Central memory CD8-positive, alpha-beta T cell (primary cell): ENCODE measurements at places on chromosomes 12 and 14.

GRCh38 chr12:112810235-112810917 lies 18.8 kb downstream of the RPH3A start:
- H3K4me1 ChIP-seq: peaks cover 7% of the 10 kb centered on the region
- H3K4me3 ChIP-seq: no peak overlapping the region
- no peak for DNase-seq
- no peak overlapping the region for H3K27ac ChIP-seq

DNA sequence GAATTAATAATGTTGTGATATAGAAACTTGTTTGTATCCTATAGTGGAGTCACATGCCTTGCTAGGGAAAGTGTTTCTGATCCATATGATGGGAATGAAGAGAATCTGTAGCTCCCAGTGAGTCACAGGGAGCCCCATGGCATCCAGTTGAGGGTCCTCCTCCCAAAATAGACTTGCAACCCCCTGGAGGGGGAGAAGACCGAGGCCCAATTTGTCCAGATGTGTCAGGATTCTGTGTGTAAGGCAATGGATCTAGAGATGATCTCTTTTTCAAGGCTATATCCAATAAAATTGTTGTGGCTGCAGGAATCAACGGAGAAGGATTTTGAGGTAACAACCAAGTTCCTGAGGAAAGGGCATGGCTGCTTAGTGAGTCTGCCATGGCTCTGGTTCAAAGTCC lies 121.8 kb downstream of the BCL11B start:
- no peaks in the 10 kb centered on the region for H3K36me3 ChIP-seq
- H3K4me1 ChIP-seq: no peaks in the 10 kb centered on the region
- no peak for DNase-seq
- H3K27ac ChIP-seq: no peak overlapping the region
- H3K27me3 ChIP-seq: no peaks in the 10 kb centered on the region

GRCh38 chr14:54503486-54503885 lies 6.2 kb upstream of the CGRRF1 start:
- no peaks in the 10 kb centered on the region for H3K4me1 ChIP-seq
- peaks cover 34% of the 10 kb centered on the region for H3K27me3 ChIP-seq
- no peak overlapping the region for H3K27ac ChIP-seq
- no peak overlapping the region for H3K4me3 ChIP-seq

DNA sequence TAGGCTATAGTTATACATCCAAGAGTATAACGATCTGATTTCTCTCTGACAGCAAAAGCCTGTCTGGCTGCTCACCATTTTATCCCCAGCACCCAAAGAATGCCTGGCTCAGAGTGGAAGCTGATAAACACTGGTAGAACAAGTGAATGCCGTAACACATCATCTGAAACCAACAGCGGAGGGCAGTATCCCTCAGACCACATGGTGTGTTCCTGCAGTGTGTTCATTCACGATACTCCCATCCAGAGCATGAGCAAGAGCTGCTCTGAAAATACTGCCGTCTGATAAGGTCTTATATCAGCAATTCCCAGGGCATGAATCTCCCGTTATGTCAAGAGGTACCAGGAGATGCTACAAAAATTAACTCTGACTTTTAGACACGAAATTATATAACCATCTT lies 95.9 kb downstream of the TTC7B start:
- no peaks in the 10 kb centered on the region for H3K27me3 ChIP-seq
- no peaks in the 10 kb centered on the region for H3K4me1 ChIP-seq
- no peak for DNase-seq
- no peak overlapping the region for H3K27ac ChIP-seq
- no peaks in the 10 kb centered on the region for H3K36me3 ChIP-seq

- H3K4me1 ChIP-seq: peaks cover 33% of the 10 kb centered on the region
- no peak for DNase-seq
- H3K36me3 ChIP-seq: peaks cover 11% of the 10 kb centered on the region
These were observed 9.1 kb upstream of the FBXL14 start for GRCh38 chr12:1603269-1603993.

- no peak overlapping the region for H3K27ac ChIP-seq
- H3K4me1 ChIP-seq: no peaks in the 10 kb centered on the region
- DNase-seq: no peak
- H3K4me3 ChIP-seq: no peak overlapping the region
- peaks cover 2% of the 10 kb centered on the region for H3K36me3 ChIP-seq
- H3K27me3 ChIP-seq: peaks cover 61% of the 10 kb centered on the region
These were observed 90.4 kb downstream of the SLC8A3 start for GRCh38 chr14:70098250-70098809.

DNA sequence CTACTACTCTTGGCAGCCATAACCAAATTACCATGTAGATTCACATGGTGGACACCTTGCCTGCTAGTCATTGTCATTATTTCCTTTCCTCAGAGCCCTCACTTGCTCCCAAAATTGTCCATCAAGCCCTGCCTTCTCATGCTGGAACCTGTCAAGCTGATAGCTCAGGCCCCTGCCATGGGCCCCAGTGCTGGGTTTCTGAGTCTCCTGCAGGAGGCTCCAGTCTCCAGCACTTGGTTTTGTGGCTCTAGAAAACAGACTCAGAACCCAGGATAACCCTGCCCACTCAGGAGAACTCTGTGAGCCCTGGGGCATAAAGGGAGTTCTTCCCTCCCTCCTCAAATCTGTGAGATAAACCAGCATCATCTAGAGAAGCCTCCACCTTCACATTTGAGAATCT lies 10.8 kb downstream of the KRT71 start:
- peaks cover 4% of the 10 kb centered on the region for H3K36me3 ChIP-seq
- H3K4me1 ChIP-seq: peaks cover 13% of the 10 kb centered on the region
- no peaks in the 10 kb centered on the region for H3K27me3 ChIP-seq
- no peak for DNase-seq
- H3K27ac ChIP-seq: no peak overlapping the region

DNA sequence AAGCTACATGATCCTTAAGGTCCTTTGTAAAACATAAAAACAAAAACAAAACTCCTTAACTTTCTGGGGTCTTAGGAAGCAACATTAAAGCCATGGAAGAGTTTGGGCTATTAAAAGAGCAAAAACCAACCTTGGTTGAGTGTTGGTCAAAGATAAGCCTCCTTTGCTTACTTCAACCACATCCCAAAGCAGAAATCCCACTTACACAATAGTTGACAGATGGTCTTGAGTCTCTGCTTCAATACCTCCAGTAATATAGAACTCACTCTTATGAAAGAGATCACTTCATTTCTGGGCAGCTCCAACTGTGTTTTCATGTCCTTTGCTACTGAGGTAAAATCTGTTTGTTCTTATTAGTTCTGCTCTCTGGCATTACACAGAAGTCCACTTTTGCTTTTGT lies 125.8 kb downstream of the SLC38A4 start:
- H3K4me1 ChIP-seq: no peaks in the 10 kb centered on the region
- no peak for DNase-seq
- no peak overlapping the region for H3K4me3 ChIP-seq
- peaks cover 34% of the 10 kb centered on the region for H3K27me3 ChIP-seq

DNA sequence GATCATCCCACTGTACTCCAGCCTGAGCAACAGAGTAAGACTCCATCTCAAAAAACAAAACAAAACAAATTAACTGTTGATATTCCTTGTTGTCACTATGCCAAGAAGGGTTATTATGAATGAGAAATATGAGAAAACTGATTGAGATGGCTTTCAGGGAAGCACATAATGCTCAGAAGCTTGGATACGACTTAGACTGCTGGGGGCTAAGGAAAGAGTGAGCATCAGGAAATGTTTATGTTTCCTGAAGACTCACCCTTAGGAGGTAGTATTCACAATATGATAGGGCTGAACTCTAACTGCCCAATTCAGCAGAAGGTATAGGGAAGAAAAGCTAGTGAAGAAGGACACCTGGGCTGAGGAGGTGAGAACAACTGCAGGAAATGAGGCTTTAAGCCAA lies 6.3 kb downstream of the STYK1 start:
- no peak for DNase-seq
- peak overlapping the region; percentile 67 for H3K4me3 ChIP-seq
- H3K4me1 ChIP-seq: peaks cover 44% of the 10 kb centered on the region
- peaks cover 4% of the 10 kb centered on the region for H3K36me3 ChIP-seq

DNA sequence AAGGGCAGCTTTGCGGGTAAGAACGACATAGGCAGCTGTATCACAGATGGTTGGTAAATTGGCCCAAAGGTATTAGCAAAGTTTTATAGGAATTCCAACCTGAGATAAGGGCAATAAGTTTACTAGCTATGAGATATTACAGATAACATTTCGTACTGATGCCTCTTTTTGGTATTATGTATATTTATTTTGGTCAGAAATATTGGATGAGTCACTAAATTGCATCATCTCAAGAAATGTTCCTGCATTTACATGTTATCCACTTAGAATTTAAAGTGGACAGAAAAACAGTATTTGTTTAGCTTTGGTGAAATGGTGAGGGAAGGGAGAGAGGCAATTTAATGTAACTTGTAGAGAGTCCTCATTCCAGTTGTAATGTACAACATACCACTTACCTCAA lies 65.1 kb upstream of the PZP start:
- H3K36me3 ChIP-seq: no peaks in the 10 kb centered on the region
- no peak overlapping the region for H3K27ac ChIP-seq
- no peaks in the 10 kb centered on the region for H3K4me1 ChIP-seq
- H3K27me3 ChIP-seq: peaks cover 9% of the 10 kb centered on the region
- no peak overlapping the region for H3K4me3 ChIP-seq

GRCh38 chr14:95381726-95382125 lies 62.0 kb upstream of the CLMN start:
- H3K4me3 ChIP-seq: no peak overlapping the region
- DNase-seq: no peak
- peaks cover 57% of the 10 kb centered on the region for H3K27me3 ChIP-seq
- H3K27ac ChIP-seq: no peak overlapping the region
- H3K4me1 ChIP-seq: no peaks in the 10 kb centered on the region

DNA sequence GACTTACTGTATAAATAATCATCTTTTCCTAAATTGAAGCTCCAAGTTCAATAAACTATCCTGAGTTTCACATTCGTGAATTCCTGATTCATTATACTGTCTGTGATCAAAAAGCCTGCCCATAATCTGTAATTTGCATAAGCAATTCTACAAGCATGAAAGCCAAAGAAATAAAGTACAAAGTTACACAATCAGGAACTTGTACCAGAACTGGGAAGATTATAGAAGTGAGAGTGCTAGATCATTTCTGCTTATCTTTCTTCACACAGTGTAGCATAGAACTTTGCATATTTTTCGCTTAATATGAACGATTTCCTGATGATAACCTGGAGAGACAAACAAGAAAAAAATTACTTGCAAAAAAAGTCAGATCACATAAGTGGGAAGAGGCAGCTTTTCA lies 308.2 kb downstream of the C12orf50 start:
- no peak for DNase-seq
- no peaks in the 10 kb centered on the region for H3K27me3 ChIP-seq
- H3K4me1 ChIP-seq: no peaks in the 10 kb centered on the region
- no peaks in the 10 kb centered on the region for H3K36me3 ChIP-seq
- no peak overlapping the region for H3K4me3 ChIP-seq

- H3K36me3 ChIP-seq: peaks cover 2% of the 10 kb centered on the region
- no peak for DNase-seq
- peaks cover 6% of the 10 kb centered on the region for H3K27me3 ChIP-seq
- H3K4me1 ChIP-seq: no peaks in the 10 kb centered on the region
- H3K27ac ChIP-seq: no peak overlapping the region
These were observed 20.5 kb upstream of the MSRB3 start for GRCh38 chr12:65257986-65258385.

- DNase-seq: no peak
- H3K36me3 ChIP-seq: no peaks in the 10 kb centered on the region
- H3K4me3 ChIP-seq: no peak overlapping the region
- H3K27me3 ChIP-seq: no peaks in the 10 kb centered on the region
These were observed 85.4 kb downstream of the C12orf50 start for GRCh38 chr12:87943762-87944161.

DNA sequence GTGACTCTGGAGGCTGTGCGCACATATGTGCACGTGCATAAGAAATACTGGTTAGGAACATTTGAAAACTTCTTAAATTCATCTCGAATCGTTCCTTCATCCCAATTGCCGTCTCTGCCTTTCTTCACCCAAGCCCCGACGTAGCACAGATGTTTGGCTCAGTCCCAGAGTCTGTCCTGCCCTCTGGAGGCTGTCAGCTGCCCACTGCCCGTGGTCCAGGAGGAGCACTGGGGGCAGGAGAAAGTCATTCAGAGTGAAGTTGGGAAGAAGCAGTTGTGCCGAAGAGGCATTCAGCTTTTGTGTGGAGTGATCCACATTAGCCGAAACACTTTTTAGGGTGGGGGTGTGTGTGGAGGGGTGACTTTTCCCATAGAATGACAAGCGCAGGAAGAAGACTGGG lies 124.9 kb downstream of the TSPAN9 start:
- peaks cover 64% of the 10 kb centered on the region for H3K27me3 ChIP-seq
- no peak overlapping the region for H3K27ac ChIP-seq
- no peaks in the 10 kb centered on the region for H3K36me3 ChIP-seq
- no peak overlapping the region for H3K4me3 ChIP-seq

- peaks cover 72% of the 10 kb centered on the region for H3K27me3 ChIP-seq
- H3K4me3 ChIP-seq: no peak overlapping the region
- H3K27ac ChIP-seq: no peak overlapping the region
These were observed 22.9 kb downstream of the KCNA1 start for GRCh38 chr12:4932576-4932975.

GRCh38 chr12:91902860-91903683 lies 242.6 kb downstream of the BTG1 start:
- DNase-seq: no peak
- peaks cover 26% of the 10 kb centered on the region for H3K4me1 ChIP-seq
- peak overlapping the region; percentile 20 for H3K27ac ChIP-seq

DNA sequence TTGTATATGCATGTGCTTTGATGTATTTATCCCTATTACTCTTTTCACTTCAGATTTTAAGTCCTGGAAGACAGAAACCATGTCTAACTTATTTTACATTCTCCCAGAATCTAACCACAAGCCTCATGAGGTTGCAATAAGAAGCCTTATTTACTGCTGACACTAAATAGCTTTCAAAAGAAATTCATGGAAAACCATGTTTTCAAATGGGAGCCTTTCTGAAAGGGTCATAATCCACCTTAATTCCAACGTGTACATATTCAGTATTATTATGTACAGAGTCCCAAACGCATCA lies 34.4 kb downstream of the CORO1C start:
- no peaks in the 10 kb centered on the region for H3K36me3 ChIP-seq
- no peak for DNase-seq
- no peak overlapping the region for H3K4me3 ChIP-seq
- H3K27ac ChIP-seq: no peak overlapping the region
- peaks cover 14% of the 10 kb centered on the region for H3K4me1 ChIP-seq

GRCh38 chr12:18472304-18472703 lies 211.0 kb downstream of the PIK3C2G start:
- H3K4me3 ChIP-seq: no peak overlapping the region
- no peaks in the 10 kb centered on the region for H3K4me1 ChIP-seq
- no peaks in the 10 kb centered on the region for H3K27me3 ChIP-seq
- DNase-seq: no peak
- H3K36me3 ChIP-seq: no peaks in the 10 kb centered on the region
- H3K27ac ChIP-seq: no peak overlapping the region
